ENCODE measurements at places on chromosomes 6 and 20.
A peak's percentile ranks its signal among the peaks of the same experiment; 100 is the strongest.

- DNase-seq = no peak
Observed at GRCh38 chr6:78831492-78831891, 35.9 kb upstream of the IRAK1BP1 start.

DNA sequence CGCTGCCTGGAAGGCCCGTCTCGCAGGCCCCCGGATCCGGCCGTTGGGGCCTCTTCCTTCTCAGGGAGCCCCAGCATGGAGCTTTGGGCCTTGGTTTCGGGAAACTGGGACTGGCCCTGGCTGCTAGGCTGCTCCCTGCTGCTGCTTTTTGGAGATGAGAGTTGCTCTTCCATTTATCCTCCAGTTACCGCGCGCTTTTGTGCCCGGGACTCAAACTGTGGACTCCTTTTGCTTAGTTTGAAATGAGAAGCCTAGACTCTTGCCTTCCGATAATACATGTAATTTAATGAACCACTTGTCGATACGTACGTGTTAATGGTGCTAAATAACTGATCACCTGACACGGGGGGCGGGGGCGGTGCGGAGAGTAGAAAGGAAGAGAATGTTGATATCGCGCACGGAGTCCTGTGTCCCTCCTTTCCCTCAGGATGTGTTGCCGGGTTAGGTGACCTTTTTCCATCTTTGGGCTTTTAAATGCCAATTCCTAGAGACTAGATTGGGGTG, 968 bp downstream of the PHF3 start:
- DNase-seq = peak; percentile 57

- DNase-seq = no peak
Observed at GRCh38 chr6:140379919-140380318, 1005.5 kb upstream of the CITED2 start.

DNA sequence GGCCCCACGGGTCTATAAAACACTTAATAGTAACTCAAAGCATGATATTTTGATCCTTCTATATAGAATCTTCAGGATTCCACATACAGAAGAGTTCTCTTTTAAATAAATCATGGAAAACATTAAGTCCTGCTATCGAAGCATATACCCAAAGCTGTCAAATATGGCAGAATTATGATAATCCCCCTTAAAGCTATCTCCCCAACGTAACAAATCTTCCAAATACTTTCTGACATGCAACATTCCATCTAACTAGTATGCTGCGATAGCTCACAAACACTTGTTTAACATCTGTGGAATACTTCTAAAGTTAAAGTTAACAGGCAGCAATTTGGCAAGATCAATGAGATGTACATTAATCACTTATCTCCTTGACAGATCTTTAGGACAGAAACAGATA, 371.0 kb upstream of the RUNX2 start:
- no peak for DNase-seq

DNA sequence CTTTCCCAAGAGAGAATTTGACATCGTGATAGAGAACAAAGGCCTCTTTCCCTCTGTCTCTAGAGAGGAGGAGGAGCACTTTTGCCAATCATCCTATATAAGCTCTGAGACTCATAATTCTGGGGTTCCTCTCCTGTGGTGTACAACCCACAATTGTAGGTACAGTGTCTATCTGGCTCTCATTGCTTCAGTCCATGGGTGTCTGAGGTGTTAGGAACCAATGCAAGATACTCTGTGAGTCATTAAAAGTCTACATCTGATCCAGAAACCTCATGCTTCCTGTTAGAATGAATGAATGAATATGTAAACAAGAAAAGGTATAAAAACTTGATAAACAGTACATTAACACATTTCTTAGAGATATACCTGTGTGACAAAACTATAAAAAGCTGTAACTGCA, 356.7 kb downstream of the QKI start:
- no peak for DNase-seq

DNA sequence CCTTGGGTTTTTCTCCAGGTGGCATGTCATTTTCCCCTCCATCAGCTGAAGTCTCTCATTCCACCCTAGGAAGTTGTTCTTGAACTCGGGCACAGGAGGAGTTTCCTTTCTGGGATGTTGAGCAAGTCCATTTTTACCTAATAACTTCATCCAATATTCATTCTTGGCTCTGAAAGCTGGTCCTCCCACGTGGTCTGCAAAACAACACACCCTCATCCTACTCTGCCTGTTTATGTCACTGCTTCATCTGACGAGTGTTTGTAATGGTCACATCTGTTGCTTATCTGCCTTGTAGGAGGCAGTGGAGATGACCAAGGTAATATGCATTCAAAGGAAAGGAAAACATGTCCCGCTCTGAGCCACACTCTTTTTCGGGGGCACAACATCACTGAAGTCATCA, 41.7 kb upstream of the AIG1 start:
- DNase-seq = no peak

DNA sequence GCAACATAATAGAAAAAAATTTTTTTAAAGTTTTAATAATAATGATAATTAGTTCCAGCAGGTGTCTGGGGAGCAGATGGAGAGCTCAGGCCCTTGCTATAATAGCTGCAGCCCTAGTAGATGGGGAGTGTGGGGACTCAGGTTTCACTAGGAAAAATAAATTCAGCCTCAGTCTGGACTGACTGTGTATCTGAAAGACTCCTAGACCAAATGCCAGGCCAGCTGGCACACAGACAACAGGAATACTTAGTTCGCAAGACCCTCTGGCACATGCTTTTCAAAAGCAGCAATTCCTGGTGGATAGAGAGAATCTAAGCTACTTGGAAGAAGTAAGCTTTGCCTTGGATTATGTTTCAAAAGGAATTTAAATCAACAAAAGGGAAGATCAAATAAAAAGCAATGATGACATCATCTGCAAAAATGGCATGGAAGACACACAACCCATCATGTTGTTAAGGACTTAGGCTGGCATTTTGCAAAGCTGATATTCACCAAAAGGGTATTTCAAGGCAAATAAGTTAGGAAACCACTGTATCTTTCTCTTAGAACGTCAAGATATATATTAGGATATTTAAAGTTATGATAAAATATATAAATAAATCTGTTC, 107.8 kb downstream of the RNGTT start:
- DNase-seq = no peak

- DNase-seq = no peak
Observed at GRCh38 chr6:24930431-24930871, 5.3 kb downstream of the RIPOR2 start.

DNA sequence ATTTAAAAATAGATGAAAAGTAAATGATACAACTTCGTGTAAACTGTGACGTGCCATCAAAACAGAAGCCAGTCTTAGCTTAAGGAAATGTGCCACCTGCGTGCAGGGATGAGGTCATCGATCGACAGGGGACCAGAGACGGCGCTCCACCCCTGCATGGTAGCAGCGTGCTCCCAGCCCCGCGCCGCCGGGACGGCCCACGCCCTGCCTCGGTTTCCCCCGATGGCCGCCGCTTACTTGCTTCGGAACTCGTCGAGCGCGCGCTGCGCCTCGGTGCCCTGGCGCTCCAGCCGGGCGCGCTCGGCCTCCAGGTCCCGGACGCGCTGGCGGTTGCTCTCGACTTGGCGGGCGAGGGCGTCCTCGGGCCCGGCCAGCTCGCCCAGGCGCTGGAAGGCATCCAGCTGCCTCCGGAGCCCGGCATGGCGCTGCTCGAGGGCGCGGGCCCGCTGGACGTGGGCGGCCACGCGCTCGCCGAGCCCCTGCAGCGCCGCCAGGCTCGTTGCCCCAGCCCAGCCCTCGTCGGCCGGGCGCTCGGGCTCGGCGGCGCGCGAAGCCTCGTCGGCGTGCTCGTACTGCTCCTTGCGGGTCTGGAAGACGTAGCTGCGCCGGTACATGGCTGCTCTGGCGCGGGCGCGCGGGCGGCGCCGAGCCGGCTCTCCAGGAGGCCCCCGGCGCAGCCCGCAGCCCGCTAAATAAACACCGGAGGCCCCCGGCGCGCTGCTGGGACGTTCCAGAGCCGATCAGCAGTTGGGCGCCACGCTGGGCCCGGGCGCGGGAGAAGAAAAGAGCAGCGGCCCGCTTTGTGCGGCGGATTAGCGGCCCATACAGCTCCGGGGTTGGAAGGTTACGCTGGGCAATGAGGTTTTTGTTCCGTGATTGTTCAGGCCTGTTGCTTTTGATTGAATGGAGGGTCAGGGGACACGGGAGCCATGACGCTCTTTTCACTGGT, at the start of gene BFSP1:
Gene BFSP1 (minus strand): TSS at position 664 of the 949 bp plus-strand sequence. CDS start 50 bp downstream, at position 614.
- DNase-seq = peak; percentile 58

DNA sequence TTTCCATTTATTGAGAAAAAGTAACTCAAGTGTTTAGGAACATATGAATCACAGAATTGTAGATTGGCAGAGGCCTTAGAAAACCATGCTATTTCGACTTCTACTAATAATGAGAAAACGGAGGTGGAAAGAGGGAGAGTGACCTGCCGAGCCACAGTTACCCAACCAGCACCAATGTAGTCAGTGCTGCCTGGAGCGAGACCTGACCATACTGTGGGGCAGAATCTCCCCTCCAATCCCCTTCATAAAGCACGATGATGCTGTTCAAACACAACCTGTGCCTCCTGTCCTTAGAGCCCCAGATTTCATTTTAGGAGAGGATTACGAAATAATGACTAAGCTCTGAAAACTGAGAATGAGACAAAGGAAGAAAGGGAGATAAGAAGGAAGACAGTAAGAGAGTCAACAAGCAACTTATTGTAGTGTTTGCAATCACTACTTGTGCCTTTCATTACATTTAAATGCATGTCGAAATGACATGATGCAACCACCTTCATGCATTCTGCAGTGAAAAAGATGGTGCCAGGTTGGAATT, 70.6 kb downstream of the ATXN1 start:
- DNase-seq = peak; percentile 69

DNA sequence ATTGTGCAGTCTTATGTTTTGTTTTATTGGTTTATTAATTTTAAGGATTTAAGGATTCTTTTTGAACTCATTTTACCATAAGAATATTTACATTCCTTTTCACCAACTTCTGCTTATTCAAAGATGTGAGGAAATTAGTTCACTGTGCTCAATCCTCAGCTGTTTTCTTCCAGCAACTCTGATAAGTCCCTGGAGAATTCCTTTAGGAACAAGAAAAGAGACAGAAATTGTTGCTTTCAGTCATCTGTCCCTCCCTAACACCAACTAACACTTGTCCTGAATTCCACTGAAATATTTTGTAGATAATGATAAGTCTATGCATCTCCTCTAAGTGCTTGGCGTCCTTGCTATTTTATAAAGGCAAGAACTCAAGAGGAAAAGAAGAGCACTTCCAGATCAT, 334.8 kb upstream of the MARCKS start:
- DNase-seq = no peak

GRCh38 chr6:39402239-39402751, 79.8 kb upstream of the KCNK16 start:
- peak; percentile 46 for DNase-seq

DNA sequence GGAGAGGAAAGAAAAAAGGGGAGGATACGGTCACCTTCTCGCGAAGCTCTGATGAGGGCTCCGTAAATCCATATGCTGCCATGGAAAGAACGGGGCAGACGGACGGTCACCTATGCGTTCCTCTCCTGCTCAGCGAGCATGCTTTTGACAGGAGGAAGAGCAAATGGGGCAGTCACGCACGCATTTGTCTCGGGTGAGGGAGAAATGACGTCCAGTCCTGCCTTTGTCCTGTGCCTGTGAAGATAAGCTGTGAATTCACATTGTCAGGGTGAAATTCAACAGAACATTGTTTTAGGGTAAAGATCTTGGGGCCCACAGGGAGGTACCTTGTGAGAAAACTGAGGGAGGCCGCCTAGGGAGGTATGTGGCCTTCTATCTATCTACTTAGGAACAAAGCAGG, 83.8 kb downstream of the IRF4 start:
- DNase-seq = no peak

GRCh38 chr6:19009769-19010168, 622.6 kb downstream of the RNF144B start:
- DNase-seq = no peak

GRCh38 chr20:54085910-54086309, 15.5 kb upstream of the BCAS1 start:
- DNase-seq = no peak

GRCh38 chr20:46230801-46231282, 77.5 kb downstream of the CDH22 start:
- peak; percentile 25 for DNase-seq

DNA sequence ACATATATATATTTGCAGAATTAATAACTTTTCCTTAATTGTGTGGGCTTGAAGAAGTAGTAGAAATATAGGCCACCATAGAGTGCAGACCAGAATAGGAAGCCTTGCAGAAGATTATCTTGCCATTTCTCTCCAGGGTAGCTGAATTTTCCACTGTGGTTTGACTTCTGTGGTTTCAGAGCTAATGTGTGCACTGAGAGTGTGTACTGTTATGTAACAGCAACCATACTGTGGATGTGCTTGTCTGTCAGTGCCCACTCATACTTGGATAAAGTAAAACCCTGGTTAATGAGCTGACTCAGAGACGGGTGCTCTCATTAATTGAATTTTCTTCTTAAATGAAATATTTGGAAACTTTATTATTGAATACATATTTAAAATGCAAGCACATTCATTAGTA, 57.2 kb downstream of the CEP43 start:
- DNase-seq = peak; percentile 33

DNA sequence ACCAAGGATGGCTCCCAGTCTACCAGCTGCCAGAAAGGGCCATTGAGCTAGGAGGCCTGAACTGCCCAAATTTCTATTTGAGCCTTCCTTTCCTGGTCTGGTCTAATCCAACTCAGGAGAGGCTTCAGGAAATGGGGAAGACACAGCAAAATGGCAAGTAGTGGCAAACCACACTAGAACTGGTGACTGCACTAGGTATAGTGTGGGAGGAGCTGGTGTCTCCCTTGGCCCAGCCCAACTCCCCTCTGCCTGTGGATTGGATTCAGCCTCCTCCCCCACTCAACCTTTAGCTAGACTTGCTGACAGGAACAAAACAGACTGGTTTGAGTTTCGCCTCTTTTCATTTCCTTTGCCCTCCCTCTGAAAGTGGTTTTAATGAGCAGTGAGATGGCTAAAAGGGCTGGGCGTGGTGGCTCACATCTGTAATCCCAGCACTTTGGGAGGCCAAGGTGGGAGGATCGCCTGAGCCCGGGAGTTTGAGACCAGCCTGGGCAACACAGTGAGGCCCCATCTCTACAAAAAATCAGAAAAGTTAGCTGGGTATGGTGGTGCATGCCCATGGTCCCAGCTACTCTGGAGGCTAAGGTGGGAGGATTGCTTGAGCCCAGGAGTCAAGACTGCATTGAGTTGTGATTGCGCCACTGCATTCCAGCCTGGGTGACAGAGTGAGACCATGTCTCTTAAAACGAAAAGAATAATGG, 17.5 kb downstream of the MRPS18A start:
- no peak for DNase-seq

- no peak for DNase-seq
Observed at GRCh38 chr20:63734111-63734945, 2.1 kb upstream of the LIME1 start.

DNA sequence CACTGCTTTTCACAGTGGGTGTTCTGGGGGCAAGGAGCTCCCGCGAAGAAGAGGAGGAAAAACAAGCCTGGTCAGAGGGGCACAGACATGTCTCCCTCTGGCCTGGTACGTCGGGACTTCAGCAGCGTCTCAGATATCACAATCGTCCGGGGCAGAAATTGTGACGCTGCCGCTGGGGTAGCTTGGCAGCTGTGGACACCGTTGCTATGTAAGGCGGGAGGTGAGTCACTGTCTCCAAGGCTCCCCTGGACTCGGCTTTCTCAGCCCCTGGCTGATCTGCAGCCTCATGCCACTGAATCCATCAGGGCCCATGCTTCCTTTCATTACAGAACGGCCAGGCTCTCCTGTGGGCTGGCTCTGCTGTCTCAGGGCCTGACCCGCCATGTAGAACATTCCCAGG, 98.7 kb downstream of the SULF2 start:
- no peak for DNase-seq

- DNase-seq = peak; percentile 47
Observed at GRCh38 chr20:23050076-23050838, 785 bp upstream of the THBD start.

Measured in mammary epithelial cell (primary cell).